WTC11 (cell line): ENCODE measurements at places on chromosomes 12 and 14. TPM values are rescaled to one million over a fixed set of nuclear protein-coding genes. Genes with fewer than 3 reads are reported as not detected.

ARID2 gene
- 33.9 to 47.0 TPM (median 38.1 TPM) in 3 replicates for total RNA-seq

DNA sequence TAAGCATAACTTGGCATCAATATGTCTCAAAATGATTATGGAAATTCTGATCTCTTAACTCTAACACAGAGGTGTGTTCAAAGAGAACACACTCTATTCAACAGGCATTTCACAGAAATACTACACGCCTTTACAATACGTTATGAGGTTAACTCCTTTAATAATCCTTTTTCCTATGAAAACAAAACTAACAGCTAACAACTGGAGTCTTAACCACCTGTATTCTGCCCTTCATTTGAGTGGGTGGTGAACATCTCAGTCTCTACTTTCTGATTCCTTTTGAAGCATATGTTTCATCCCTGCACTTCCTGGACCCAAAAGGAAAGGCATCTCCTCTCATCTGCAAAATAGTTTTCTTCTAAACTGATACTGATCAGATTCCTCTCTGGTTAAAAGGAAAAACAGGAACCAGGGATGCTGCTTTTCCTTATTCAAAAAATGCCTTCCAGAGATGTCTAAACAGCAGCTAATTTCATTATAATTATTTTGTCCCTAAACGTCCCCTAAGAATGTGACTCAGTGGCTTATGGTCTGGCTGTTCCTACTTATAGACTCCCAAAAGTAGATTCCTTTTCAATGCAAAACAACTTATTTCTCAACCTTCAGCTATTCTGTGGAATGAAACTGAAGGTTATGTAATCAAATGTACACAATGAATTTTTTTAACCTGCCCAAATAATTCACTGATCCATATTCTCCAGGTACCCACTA lies 24.1 kb downstream of the ITPR2 start:
- no peak for DNase-seq

- DNase-seq = no peak
These were observed 19.8 kb downstream of the PPM1H start for GRCh38 chr12:62915204-62915529.

GOLGA5 gene
- total RNA-seq = 23.8 to 27.0 TPM (median 25.0 TPM) in 3 replicates

GRCh38 chr12:51000245-51000644 lies 25.9 kb downstream of the SLC11A2 start:
- no peak for DNase-seq

DNA sequence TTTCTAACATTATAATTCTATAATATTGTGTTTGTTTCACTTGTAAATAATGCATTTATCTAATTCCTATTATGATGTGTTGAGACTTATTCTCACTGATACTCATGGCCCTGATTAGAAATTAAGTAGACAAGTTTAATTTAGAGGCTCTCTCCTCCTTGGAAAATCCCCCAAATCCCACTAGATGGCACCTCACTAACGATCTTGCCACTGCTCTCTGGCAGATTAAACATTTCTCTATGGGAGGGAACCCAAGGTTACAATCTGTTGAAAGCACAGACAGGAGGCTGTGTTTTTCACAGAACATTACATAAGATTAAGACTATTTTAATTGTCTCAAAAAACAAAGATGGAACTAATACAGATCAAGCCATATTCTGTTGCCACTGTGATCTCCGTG lies 318.7 kb downstream of the LRFN5 start:
- no peak for DNase-seq
